ENCODE measurements at places on chromosomes 5 and 9.

DNA sequence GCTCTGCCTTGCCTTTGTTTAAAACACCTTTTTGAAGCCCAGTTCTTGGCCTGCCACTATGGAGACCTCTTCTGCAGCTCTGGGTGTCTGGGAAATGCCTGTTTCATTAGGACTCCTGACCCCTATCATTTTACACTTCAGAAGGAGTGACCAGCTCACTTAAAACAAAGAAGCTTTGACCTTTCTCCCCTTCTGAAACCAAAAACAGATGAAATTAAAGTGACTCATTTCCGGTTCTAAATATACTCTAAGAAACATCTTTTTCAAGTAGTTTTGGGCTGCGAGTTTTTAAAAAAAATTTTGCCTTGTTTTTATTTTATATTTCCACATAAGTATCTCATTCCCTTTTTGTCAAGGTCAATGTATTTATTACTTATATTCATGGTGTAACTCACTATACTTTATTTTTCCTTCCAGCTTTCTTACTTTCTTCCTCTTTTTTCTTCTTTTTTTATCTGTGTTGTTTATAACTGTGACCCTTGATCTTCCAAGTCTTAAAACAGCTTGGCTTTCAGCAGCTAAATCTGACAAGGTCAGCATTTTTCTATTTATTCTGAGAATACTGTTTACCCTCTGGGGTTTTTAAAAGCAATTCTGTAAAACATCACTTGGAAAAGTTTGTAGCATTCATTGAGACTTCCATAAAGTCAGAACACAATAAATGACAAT lies 672.9 kb downstream of the NR2F1-AS1 start:
- DNase-seq = no peak

- no peak for DNase-seq
Measured at GRCh38 chr9:72352911-72353388, 12.1 kb downstream of the ZFAND5 start.

GRCh38 chr5:123119334-123119986 lies 30.4 kb downstream of the PRDM6 start:
- DNase-seq = no peak

GRCh38 chr9:18910916-18911315 lies 122.1 kb downstream of the SAXO1 start:
- DNase-seq = no peak

DNA sequence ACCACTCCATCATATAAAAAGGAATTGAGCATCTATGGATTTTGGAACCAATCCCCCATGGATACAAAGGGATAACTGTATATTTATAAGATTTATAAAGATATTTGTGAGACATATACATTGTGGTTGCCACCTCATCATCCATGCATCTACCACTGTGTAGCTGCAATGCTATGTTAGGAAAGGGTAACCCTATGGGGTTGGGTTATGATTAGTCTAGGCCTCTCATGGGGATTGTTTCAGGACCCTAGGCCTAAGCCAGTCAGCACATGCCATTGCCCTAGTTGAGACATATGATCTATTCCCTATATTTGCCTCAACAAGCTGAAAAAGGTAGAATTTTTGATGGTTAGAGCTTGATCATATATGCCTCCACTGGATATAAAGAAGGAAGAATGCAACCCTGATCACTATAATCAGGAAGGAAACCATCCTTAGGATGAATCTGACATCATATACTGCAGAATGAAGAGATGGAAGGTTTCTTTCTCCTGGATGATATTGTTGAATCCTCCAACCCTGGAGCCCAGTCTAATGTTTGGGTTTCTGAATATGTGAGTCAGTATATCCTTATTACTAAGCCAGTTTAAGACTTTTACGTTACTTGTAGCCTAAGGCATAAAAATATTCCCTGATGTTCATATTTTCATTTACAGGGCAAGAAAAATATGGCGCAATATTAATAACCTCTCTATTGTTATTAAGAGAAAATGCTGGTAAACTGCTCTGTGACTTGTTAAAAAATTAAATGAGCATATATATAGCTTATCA lies 94.2 kb downstream of the ADAMTS19 start:
- no peak for DNase-seq
